ENCODE measurements at places on chromosomes 1 and 21.

GRCh38 chr1:26016258-26016952 is 5.2 kb upstream of the EXTL1 start:
- no peak for DNase-seq

- no peak for DNase-seq
These were observed 1.7 kb downstream of the H3-3A start for GRCh38 chr1:226063977-226064815.

- DNase-seq = no peak
These were observed 13.7 kb upstream of the RGS16 start for GRCh38 chr1:182617734-182618351.

DNA sequence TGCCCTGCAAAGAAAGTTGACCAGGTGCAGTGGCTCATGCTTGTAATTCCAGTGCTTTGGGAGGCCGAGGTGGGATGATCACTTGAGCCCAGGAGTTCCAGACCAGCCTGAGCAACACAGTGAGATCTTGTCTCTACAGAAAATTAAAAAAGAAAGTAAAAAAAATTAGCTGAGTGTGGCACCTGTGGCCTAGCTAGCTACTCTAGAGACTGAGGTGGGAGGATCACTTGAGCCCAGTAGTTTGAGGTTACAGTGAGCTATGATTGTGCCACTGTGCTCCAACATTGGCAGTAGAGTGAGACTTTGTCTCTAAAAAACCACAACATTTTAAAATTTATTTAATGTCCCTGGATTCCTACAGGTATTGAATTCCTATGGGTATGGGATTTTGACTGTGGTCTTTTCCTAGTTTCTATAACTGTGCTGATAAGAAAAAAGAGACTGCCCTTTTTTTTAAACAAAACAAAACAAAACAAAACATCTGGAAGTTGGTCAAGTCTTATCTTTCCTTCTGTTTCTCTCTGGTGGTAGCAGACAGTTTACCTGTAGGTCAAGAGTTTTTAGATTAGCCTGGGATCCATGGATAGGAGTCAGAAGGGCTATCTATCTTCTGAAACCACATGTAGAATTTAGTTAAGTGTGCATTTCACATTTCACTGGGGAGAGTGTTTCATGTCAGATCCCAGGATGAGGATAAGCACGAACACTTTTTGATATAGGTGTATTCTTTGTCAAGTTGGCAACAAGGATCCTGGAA is 18.8 kb downstream of the UCK2 start:
- no peak for DNase-seq

DNA sequence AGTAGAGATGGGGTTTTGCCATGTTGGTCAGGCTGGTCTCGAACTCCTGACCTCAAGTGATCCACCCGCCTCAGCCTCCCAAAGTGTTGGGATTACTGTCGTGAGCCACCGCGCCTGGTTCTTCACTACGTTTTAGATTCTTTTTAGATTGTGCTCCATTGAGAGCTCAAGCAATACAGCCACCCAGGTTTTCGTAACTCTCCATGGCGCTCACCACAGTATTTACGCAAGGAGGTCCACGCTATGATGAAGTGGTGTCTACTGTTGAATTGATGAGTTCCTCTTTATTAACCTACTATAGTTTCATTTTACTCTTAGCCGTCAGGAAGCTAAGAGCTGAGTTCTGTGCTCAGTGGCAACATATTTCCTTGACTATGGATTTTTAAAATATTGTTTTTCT is 1.8 kb upstream of the KIF1B start:
- DNase-seq = no peak

DNA sequence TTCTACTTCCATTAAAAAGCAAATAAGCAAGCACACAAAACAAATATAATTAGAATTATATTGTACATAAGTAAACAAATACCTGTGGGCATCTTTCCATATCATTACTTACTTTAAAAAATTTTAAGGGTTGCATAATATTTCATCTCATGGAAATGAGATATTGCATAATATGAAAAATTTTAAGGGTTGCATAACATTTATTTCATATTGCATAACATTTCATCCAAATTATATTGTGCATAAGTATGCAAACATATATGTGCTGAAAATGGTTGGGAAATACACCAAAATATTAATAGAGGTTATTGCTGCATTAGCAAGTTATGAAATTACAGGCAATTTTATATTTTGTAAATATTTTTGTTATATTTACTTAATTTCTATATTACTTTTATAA is 213.7 kb downstream of the KCNH1 start:
- no peak for DNase-seq

DNA sequence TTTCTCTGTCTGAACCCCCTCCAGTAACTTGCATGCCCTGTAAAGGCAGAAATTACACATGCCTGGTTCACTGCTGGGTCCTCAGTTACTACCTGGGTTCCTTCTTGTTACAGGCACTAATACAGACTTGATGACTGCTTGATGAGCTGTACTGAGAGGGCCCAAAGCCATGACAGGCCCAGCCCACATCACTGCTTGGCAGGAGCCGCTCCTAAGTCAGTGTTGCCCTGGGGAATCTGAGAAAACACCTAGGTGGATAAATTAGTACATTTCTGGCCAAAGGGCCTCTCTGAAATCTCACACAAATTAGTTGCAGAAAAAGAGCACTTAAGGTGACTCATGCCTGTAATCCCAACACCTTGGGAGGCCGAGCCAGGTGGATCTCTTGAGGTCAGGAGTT is 37.8 kb upstream of the IRF2BP2 start:
- no peak for DNase-seq

- no peak for DNase-seq
These were observed 159.2 kb downstream of the TRABD2B start for GRCh38 chr1:47837866-47838561.

- DNase-seq = no peak
These were observed 36.8 kb upstream of the RALGPS2 start for GRCh38 chr1:178688244-178688643.

GRCh38 chr1:45563843-45564242 is 13.2 kb downstream of the AKR1A1 start:
- no peak for DNase-seq

GRCh38 chr1:38454236-38454635 is 405.3 kb downstream of the RRAGC start:
- no peak for DNase-seq

DNA sequence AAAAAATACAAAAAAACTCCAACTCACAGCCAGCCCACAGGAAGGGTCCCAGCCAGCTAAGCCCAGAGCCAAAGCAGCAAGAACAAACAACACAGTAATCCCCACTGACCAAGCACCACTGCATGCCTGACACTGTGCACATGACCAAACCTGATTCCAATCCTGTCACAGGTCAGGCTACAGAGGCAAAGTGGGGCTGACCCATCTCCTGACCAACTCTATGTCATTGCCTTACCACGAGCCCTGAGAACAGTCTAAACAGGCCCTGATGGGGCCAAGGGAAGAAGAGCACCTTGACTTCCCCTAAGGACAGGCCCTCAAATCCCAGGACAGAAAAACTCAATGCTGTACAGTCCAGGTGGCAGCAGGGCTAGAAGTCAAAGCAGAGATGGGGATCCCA is 2.4 kb downstream of the LSS start:
- DNase-seq = no peak

DNA sequence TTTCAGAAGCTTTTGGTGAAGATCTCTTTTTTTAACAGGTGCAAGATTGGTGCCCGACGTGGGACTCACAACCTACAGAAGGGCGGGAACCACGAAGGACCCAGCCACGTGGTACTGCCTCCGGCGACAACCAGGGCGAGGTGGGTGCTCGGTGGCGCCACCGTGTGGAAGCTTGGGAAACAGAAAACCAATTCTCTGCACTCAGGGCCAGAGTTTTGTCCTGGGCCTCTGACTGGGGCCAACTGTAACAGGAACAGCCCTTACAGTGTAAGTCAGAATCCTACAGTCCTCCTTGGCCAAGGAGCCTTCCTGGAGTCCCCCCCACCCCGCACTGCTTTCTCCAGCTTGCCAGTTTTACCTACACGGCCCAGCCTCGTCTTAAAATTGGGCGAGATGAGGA is 11.6 kb upstream of the S100A7A start:
- DNase-seq = peak; percentile 9

GRCh38 chr1:214187933-214188332 is 93.0 kb upstream of the SMYD2 start:
- DNase-seq = no peak

GRCh38 chr1:6867729-6868659 is 82.7 kb downstream of the CAMTA1 start:
- DNase-seq = no peak

GRCh38 chr1:237324226-237324625 is 282.2 kb downstream of the RYR2 start:
- DNase-seq = no peak

GRCh38 chr1:167102906-167103573 is 9.2 kb downstream of the STYXL2 start:
- no peak for DNase-seq

DNA sequence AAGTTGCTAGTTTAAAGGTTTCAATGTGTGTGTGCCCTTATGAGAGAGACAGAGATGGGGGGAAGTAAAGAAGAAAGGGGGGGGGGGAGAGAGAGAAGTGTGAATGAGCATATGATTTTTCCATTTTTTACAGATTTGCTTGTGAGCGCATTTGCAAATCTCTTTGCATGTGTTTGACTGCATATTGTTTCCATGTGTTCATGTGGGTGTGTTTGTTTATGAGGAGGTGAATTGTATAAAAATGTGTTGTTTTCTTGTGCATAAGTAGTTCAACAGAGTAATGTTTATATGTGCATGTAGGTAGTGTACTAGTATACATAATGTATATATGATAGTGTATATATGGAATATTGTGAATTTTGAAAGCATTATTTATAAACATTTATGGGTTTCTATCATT is 205.9 kb upstream of the SPAG17 start:
- no peak for DNase-seq

- DNase-seq = no peak
These were observed 10.1 kb upstream of the TFF1 start for GRCh38 chr21:42376338-42376982.

DNA sequence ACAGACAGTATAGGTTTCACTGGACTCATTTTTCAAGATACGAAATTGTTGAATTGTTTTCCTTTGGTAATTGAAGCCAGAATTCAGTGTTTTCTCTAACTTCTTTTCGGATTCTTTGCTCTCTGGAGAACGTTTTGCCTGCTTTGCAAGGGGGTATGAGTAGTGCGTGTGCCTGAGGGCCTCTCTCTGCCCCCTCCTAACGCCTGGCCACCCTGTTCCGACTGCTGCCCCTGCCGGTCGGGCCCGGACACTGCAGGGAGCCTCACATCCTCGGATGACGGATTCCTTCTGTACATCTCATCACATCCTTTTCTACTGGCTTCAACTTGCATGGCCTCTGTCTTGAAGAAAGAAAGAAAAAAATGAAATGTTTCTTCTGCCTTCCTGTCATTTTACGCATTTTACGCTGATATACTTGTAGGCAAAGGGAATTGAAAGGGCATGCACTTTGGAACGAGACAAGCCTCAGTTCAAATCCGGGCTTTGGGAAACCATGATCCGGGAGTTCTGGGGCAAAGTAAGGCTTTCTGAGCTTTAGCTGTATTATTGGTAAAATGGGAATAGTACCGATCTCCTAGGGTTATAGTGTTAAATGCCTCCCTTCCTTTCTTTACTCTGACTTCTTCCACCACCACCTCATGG is 65.1 kb downstream of the DISC1 start:
- no peak for DNase-seq

DNA sequence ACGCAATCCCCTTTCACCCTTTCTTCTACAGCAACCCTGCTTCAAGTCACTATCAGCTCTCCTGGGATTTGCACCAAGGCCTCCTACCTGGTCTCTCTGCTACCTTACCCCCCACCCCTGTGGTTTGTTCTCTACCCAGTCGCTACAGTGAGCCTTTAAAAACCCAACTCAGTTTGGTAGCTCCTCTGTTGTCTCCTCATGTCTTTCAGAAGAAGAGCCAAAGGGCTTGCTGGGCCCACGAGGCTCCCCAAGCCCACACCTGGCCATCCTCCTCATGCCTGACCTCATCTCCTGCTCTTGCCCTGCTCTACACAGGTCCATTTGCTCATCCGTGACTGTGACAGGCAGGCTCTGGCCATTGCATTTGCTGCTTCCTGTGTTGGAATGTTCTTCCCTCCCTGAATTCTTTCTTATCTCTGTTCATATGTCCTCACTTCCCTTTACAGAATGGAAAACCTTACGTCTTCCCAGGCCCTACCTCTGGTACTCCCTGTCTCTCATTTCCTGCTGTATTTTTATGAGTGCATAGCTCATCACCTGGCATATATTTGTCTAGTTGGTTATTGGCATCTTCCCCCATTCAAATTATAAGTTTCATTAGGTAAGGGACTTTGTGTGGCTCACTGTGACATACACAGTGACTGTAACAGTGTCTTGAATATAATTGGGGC is 3.3 kb downstream of the RGS16 start:
- no peak for DNase-seq

DNA sequence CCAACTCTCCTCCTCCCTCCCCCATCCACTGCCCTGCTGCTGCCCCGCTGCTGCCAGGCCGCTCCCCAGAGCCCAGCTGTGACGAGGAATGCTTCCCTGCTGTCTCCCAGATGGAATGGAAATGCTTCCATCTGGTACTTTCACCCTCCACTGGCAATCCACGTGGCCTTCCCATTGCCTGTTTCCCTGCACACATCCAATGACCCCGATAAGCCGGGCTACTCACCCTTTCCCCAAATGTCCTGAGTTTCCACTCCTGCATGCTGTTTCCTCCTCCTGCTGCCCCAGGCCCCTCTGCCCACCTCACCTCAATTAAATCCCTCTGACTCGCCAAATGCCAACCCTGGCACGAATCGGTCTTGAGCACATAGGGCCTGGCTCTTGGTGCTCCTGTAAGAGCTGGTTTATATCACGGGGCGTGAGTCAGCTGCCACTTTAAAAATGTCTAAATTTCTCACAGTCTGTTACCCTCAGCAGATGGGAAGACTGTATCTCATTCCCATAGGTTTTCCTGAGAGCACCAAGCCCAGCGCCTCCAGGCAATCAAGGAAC is 36.4 kb downstream of the MRAP start:
- DNase-seq = no peak

DNA sequence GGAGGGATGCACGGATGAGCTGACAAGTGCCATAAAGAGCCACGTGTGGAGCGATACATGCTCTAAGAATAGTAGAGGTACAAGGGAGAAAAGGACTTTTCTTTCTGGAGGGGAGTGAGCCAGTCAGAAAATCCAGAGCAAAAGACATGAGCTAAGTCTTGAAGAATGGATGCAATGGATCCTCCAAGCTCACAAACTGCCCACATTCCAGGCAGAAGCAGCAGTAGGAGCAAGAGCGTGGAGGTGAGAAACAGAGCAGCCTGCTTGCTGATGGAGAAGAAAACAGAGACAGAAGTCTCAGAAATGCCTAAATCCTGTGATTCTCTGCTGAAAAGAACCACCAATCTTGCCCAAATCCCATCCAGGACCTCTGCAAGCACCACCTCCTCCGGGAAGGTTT is 78.2 kb upstream of the RALGPS2 start:
- no peak for DNase-seq

DNA sequence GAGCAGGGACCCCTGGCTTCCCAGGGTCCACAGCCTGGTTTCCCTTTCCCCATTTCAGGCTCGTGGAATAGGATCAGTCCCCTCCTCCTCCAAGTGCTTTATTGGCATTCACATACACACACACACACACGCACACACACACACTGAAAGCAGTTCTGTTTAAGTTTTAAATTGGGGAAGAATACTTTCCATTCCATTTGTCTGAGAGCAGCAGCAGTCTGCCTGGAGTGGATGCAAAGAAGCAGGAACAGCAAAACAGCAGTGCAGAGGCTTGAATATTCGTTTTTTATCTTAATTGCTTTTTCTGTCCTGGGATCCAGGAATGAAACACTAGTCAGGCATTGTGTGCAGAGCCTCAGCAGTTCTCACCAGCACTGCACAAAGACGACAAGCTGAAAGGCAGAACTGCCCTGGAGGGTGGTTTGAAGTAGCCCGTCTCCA is 7.1 kb downstream of the CYB561D1 start:
- no peak for DNase-seq

Measured in activated T-helper 1 cell treated with Interleukin-2 at 50 U/mL for 16 hours (primary cell).